A673 (cell line): ENCODE measurements at places on chromosomes 1 and 21. TPM values are rescaled to one million over a fixed set of nuclear protein-coding genes. Genes with fewer than 3 reads are reported as not detected.

DNA sequence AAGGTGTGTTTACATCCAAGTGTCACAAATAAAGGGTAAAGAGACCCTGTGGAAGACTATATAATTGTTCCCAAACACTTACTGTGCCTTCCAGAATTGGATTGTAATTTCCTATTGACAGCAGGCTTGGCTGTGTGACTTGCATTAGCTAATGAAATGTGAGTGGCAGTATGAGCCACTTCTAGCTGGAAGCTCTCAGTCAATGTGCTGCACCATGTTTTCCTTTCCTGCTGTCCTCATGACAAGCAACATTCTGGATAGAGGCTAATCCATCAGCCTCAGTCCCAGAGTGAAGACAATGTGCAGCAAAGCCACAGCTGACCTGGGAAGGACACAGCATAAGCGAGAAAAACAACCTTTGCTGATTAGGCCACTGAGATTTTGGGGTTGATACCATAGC is 5.9 kb upstream of the FOXJ3 start:
- H3K27me3 ChIP-seq, result no peaks in the 10 kb centered on the region
- H3K4me3 ChIP-seq, result no peak overlapping the region
- no peak for DNase-seq
- H3K4me1 ChIP-seq, result peaks cover 6% of the 10 kb centered on the region

DNA sequence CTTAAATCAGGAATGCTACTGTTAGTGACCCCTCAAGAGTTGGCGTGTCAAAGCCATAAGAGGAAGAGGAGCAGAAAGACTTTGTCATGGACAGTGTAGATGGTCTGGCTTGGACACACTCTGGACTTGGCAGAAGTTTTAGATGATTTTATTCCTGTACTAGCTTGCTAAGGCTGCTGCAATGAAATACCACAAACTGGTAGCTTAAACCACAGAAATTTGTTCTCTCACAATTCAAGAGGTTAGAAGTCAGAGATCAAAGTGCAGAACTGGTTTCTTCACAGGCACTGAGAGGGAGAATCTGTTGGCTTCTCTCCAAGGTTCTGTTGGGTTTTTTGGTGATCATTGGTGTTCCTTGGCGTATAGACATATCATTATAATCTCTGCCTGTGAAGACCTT is 869.8 kb upstream of the B3GALT2 start:
- H3K27ac ChIP-seq, result no peak overlapping the region
- H3K27me3 ChIP-seq, result no peaks in the 10 kb centered on the region
- no peak for DNase-seq

DNA sequence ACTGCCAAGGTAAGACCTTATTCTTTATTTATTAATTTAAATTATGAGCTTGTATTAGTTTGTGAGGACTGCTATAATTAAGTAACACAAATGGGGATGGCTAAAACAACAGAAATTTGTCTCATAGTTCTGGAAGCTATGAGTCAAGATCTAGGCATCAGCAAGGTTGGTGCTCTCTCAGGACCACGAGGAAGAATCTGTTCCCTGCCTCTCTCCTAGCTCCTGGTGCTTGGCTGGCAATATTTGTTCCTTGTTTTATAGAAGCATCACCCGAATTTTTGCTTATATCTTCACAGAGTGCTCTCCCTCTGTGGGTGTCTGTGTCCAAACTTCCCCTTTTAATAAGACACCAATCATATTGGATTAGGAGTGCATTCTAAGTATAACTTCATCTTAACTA is 41.4 kb upstream of the CCDC190 start:
- H3K4me3 ChIP-seq, result no peak overlapping the region
- no peaks in the 10 kb centered on the region for H3K27me3 ChIP-seq
- H3K36me3 ChIP-seq, result no peaks in the 10 kb centered on the region
- DNase-seq, result no peak
- peaks cover 2% of the 10 kb centered on the region for H3K4me1 ChIP-seq

GRCh38 chr1:48726557-48727215 is 50.0 kb downstream of the BEND5 start:
- no peak overlapping the region for H3K27ac ChIP-seq
- no peaks in the 10 kb centered on the region for H3K4me1 ChIP-seq
- H3K4me3 ChIP-seq, result no peak overlapping the region
- no peaks in the 10 kb centered on the region for H3K27me3 ChIP-seq
- no peaks in the 10 kb centered on the region for H3K36me3 ChIP-seq

DNA sequence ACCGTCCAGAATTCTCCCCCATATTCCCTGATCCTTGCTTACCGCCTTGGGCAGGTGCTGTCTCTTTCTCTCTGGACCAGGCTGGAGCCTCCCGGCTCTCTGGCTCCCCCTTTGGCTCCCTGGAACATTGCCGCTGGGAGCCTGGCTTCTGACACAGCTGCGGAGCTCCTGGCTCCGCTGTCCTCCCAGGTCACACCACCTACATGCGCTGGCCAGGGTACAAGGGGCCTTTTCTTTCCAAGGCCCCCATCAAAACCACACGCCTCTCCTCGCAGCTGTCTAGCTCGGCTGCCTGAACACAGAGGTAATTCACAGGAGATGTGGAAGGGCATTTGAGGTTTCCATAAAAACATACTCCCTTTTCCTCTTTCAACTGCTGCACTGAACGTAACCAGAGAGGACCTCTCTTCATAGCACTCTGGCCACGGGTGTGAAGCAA is 7.5 kb upstream of the ZNF648 start:
- peaks cover 4% of the 10 kb centered on the region for H3K27me3 ChIP-seq
- no peaks in the 10 kb centered on the region for H3K4me1 ChIP-seq
- H3K27ac ChIP-seq, result no peak overlapping the region
- H3K4me3 ChIP-seq, result no peak overlapping the region

DNA sequence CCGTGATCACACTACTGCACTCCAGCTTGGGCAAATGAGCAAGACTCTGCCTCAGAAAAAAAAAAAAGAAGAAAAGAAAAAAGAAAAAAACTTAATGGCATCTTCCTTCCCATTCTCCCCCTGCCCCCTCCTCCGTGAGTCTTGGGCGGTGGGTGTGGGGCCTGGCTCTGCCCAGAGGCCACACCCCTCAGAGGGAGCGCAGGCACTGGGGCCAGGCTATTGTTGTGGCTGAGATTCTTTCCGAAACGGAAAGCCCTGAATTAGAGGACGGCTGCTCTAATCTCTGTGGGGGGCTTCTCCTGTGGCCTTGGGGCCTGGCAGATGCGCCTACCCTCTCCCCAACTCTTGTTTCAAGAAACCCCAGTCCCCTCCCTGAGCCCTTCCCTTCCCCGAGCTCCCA is 4.1 kb upstream of the FAM110D start:
- no peaks in the 10 kb centered on the region for H3K36me3 ChIP-seq
- DNase-seq, result no peak
- H3K27me3 ChIP-seq, result no peaks in the 10 kb centered on the region
- H3K4me1 ChIP-seq, result peaks cover 22% of the 10 kb centered on the region
- H3K4me3 ChIP-seq, result no peak overlapping the region

DNA sequence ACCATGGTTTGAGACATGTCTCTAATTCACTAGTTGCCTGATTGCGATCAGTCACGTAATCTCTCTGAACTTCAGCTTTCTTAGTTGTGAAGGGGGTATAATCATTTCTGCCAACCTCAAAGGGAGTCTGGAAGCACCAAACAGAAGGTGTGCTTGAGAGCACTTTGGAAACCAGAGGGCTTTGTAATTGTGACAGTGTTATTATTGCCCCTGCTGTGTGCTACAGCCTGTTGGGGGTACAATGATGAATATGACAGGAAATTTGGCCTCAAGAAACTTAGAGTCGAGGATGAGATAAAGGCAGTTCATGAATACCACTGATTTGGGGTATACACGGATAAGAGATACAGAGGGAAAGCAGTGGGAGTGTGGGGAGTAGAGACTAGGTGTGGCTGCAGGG is 150.2 kb upstream of the CD34 start:
- no peak for DNase-seq
- H3K27ac ChIP-seq, result no peak overlapping the region
- no peak overlapping the region for H3K4me3 ChIP-seq
- H3K27me3 ChIP-seq, result peaks cover 57% of the 10 kb centered on the region
- H3K36me3 ChIP-seq, result no peaks in the 10 kb centered on the region
- H3K4me1 ChIP-seq, result no peaks in the 10 kb centered on the region

DNA sequence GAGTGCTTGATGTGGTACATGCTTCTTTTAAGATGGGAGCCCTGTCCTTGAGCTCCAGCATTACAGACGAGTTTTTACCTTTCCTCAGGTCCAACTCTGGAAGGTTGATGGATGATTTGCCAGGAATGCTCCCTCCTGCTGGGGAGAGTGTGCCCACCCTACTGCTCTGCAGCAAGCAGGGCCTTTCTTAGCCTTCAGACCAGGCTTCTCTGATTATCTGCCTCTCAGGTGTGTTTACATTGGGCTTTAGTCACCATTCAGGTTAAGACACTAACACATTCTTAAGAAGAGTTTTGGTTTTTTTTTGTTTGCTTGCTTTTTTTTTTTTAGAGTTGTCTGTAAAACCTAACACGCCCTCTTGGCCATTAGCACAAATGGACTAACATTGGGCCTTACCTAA is 301.8 kb downstream of the KCNT2 start:
- H3K4me3 ChIP-seq, result no peak overlapping the region
- no peaks in the 10 kb centered on the region for H3K4me1 ChIP-seq
- no peak overlapping the region for H3K27ac ChIP-seq
- no peaks in the 10 kb centered on the region for H3K36me3 ChIP-seq
- H3K27me3 ChIP-seq, result no peaks in the 10 kb centered on the region

GRCh38 chr1:180522213-180522515 is 19.8 kb upstream of the ACBD6 start:
- DNase-seq, result no peak
- H3K4me3 ChIP-seq, result no peak overlapping the region
- no peaks in the 10 kb centered on the region for H3K36me3 ChIP-seq

DNA sequence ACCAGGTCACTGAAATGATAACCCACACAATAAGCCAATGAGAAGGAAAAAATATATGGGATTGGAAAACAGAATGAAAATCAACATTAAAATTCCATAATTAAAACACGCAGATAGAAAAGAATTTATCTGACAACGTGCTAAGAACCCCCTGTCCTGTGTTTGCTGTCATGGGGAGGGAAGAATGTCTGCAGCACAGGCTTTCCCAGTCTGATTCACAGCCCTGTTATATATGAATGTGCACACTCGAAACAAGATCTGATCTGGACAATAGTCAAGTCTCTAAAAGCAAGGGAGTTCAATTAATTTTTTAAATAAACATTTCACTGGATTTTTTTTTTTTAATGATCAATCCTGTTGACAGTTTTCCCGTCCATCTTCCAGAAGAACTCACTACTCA is 220.0 kb downstream of the RERE start:
- peaks cover 4% of the 10 kb centered on the region for H3K36me3 ChIP-seq
- peak overlapping the region; percentile 16 for H3K4me3 ChIP-seq
- H3K27ac ChIP-seq, result peak overlapping the region; percentile 98
- DNase-seq, result no peak
- no peaks in the 10 kb centered on the region for H3K27me3 ChIP-seq

DNA sequence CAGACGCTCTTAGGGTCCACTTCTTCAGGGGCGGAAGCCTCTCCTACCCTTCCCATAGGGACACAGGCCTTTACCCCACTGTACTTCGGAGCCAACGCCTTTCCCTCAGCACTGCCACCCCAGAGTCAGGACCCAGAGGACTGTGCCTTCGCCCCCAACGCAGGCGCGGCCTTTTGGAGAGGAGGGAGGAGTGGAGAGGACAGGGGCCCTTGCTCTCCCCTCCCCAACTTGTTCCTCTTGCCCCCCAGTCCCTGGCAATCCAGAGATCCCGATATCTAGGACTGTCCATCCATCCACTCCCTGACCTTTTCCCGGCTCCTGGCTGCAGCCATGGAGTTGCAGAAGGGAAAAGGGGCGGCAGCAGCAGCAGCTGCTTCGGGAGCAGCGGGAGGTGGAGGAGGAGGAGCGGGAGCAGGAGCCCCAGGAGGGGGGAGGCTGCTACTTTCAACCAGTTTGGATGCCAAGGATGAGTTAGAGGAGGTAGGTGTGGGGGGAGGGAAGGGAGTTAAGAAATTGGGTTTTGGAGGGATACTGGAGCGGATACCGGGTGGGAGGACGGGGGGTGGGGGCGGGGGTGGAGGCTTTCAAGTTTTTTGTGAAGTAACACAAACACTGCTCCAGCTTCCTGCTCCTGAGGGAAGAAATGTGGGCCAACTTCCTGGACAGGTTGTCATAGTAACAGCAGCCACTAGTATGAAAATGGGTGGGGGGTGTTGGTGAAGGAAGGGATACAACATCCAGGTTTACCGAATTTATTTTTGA is 636 bp downstream of the INTS3 start:
- peak overlapping the region; percentile 96 for H3K27ac ChIP-seq
- H3K27me3 ChIP-seq, result no peaks in the 10 kb centered on the region
- H3K36me3 ChIP-seq, result peaks cover 8% of the 10 kb centered on the region

DNA sequence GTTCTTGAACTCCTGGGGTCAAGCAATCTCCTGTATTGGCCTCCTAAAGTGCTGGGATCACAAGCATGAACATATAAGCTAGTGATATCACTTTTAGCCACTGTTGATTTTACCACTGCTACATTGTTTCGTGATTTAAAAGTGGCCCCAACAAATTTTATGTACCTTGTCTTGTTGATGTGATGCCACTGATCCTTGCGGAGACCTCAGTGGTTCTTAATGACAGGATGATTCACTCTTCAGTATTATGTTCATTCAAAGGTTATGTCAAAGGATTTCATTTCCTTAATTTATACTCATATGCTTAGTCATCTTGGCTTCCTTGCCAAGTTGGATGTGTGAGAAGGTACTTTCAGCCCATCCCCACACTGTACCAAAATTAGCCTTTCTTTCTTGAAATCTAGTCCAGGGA is 12.1 kb downstream of the PRKACB start:
- H3K27ac ChIP-seq, result no peak overlapping the region
- no peak overlapping the region for H3K4me3 ChIP-seq
- peak; percentile 78 for DNase-seq
- H3K36me3 ChIP-seq, result no peaks in the 10 kb centered on the region
- H3K4me1 ChIP-seq, result peaks cover 10% of the 10 kb centered on the region
- H3K27me3 ChIP-seq, result no peaks in the 10 kb centered on the region

GRCh38 chr1:177948336-177948972 is 21.4 kb downstream of the SEC16B start:
- H3K27ac ChIP-seq, result no peak overlapping the region
- DNase-seq, result peak; percentile 93
- no peaks in the 10 kb centered on the region for H3K36me3 ChIP-seq
- H3K27me3 ChIP-seq, result no peaks in the 10 kb centered on the region
- peaks cover 49% of the 10 kb centered on the region for H3K4me1 ChIP-seq

GRCh38 chr1:239603530-239603929 is 217.2 kb downstream of the CHRM3 start:
- DNase-seq, result no peak
- no peaks in the 10 kb centered on the region for H3K36me3 ChIP-seq
- no peak overlapping the region for H3K4me3 ChIP-seq

Gene LEMD1
- total RNA-seq, result 1.5 and 3.4 TPM in 2 replicates

Gene LRRC39
- 0.67 and 0.81 TPM in 2 replicates for total RNA-seq

Gene TRIM46
- total RNA-seq, result 5.1 and 6.2 TPM in 2 replicates

Gene ADCY10
- total RNA-seq, result 0.19 and 0.44 TPM in 2 replicates

Gene NFASC
- total RNA-seq, result 0.24 and 0.44 TPM in 2 replicates

Gene RHBDL2
- not detected in 2 replicates for total RNA-seq

Gene ASPM
- 72.2 and 78.5 TPM in 2 replicates for total RNA-seq

Gene LRRN2
- total RNA-seq, result not detected in 2 replicates

Gene KLF17
- total RNA-seq, result not detected in 2 replicates

Gene TMEM51
- total RNA-seq, result 1.7 TPM in 2 replicates
